Anterior cingulate cortex (tissue), 58 donors: ENCODE measurements at places on chromosomes 11 and 22.

DNA sequence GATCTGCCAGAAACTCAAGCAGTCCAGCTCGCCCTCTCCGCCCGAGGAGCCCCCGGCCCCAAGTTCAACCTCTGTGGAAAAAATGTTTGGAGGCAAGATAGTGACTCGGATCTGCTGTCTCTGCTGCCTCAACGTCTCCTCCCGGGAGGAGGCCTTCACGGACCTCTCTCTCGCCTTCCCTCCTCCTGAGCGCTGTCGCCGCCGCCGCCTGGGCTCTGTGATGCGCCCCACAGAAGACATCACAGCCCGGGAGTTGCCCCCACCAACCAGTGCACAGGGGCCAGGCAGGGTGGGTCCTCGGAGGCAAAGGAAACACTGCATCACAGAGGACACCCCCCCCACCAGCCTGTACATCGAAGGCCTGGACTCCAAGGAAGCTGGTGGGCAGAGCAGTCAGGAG, 20.8 kb downstream of the USP35 start:
- no peak for DNase-seq

GRCh38 chr11:36417154-36417553, 92.9 kb downstream of the TRAF6 start:
- no peak for DNase-seq

DNA sequence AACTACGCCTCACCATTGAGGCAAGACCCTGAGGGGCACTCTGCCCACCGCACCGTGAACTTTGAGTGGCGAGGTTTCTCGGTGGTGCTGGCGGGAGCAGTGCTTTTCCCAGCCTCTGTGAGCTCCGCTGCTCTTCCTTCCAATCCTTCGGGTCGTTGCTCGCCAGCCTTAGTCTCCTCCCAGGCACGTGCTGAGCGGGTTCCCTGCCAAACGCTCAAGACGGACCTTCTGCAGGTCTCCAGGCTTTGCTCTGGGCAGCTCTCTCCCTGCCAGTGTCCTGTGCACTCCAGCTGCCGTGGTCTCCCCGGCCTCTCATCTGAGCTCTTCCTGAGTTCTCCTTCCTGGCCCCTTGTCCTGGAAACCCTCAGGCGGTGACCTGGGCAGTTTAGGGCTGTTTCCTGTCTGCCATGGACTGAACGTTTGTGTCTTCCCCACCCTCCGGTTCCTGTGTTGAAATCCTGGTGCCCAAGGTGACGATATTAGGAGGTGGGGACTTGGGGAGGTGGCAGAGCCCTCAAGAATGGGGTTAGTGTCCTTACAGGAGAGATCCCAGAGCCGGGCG, 11.2 kb upstream of the MUC6 start:
- no peak for DNase-seq

GRCh38 chr11:19344661-19345518, 104.1 kb upstream of the E2F8 start:
- peak; percentile 81 for DNase-seq

DNA sequence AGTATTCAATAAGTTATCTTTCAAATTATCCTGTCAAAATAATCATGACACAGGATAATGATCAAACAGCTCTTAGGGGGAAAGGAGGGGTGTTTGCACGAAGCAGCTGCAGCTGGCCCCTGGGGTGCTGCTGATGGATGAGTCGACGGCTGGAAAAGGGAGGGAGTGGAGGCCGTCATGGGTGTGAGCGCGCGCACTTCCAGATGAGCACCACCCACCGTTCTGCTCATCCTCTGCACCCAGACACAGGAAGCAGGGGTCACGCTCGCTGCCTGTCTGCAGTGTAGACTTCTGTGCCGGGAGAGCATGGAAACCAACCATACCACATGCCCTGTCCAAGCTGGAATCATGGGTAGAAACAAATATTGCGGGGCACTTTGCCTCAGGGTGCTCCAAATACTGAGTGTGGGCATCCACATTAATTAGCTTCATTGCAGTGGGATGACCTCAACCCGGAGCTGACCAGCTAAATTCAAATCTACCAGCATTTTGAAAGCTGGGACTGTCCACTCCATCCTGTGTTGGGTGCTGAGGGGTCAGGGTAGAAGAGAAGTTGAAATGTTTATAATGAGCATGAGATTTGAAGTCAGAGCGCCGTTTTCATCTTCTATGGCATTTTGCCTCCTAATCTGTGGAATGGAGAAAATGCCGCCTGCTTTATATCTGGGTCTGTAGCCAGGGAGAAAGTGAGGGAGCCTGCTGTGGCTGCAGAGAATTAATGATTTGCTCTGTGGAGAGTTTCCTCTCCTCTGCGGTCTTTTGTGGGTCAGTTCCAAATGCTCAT, 802.4 kb downstream of the TBC1D22A start:
- no peak for DNase-seq

GRCh38 chr11:116871248-116871647, 33.8 kb upstream of the APOA1 start:
- DNase-seq = no peak

- no peak for DNase-seq
Observed at GRCh38 chr22:38984224-38984623, 2.1 kb downstream of the APOBEC3B start.

DNA sequence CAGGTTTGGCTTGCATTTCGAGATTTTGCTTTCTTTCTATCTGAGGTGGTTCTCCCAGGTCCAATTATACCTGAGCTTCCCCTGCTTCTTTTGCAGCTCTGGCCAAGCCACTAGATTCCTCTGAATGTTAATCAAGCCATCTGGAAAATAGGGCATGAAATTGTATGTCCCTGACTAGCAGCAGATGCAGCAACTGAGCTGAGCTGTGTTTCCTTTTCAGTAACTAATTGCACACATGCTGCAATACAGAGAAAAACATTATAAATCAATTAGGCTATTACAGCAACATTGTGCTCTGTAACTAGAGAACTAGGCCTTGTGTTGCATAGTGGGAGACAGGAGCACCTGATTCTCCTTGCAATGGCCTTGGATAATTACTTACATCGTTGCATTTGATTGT, 408.3 kb downstream of the ETS1 start:
- DNase-seq = no peak

GRCh38 chr22:43262990-43263644, 76.2 kb upstream of the TTLL12 start:
- no peak for DNase-seq

- peak; percentile 45 for DNase-seq
Observed at GRCh38 chr11:118908901-118909618, 16.7 kb downstream of the BCL9L start.

GRCh38 chr11:91435694-91436395, 788.8 kb upstream of the FAT3 start:
- no peak for DNase-seq

- DNase-seq = no peak
Observed at GRCh38 chr11:13352711-13353110, 75.1 kb downstream of the BMAL1 start.

DNA sequence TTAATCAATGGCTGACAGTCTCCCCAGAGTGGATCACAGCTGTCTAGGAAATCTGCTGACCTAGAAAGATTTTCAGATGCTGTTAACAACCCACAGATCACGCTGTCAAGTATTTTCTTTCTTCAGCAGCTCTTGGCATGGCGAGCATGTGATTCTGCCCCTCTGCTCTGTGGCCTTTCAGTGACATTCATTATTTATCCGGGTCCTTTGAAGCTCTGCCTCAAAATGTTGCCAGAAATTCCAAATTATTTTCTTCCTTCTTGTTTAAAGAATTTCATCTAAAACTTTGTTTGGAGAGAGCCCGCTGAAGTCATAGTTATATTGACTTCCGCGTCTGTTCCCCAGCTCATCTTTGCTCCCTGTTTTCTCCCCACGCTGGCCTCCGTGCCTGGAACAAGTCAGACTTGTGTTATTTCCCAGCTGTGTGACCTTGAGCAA, 134.1 kb downstream of the COMMD9 start:
- DNase-seq = no peak

DNA sequence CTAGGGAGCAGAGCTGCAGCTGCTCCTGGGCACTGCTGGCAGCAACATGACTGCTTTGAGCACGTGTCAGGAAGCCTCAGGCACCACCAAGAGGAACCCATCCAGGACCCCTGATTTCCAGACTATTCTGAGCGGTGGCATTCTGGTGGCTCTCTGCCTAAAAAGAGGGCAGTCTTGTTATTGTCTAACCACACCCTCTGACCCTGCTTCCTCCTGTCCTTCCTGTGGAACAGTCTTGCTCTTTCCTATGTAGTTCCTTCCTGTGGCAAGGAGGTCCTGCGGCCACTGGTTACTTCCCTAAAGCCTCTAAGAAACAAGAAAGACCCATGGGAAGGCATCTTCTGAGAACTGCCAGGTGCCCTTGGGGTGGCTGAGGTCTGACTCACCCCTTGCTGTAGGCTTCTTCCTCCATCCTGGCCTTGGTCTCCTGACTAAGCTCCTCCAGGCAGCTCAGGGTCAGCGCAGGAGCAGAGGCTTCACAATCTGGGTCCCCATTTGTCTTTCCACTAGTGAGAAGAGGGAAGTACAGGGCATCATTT, 13.1 kb upstream of the LYVE1 start:
- no peak for DNase-seq

- no peak for DNase-seq
Observed at GRCh38 chr11:118265954-118266353, 1.9 kb upstream of the MPZL2 start.

- no peak for DNase-seq
Observed at GRCh38 chr11:76763573-76764346, 19.4 kb upstream of the TSKU start.

DNA sequence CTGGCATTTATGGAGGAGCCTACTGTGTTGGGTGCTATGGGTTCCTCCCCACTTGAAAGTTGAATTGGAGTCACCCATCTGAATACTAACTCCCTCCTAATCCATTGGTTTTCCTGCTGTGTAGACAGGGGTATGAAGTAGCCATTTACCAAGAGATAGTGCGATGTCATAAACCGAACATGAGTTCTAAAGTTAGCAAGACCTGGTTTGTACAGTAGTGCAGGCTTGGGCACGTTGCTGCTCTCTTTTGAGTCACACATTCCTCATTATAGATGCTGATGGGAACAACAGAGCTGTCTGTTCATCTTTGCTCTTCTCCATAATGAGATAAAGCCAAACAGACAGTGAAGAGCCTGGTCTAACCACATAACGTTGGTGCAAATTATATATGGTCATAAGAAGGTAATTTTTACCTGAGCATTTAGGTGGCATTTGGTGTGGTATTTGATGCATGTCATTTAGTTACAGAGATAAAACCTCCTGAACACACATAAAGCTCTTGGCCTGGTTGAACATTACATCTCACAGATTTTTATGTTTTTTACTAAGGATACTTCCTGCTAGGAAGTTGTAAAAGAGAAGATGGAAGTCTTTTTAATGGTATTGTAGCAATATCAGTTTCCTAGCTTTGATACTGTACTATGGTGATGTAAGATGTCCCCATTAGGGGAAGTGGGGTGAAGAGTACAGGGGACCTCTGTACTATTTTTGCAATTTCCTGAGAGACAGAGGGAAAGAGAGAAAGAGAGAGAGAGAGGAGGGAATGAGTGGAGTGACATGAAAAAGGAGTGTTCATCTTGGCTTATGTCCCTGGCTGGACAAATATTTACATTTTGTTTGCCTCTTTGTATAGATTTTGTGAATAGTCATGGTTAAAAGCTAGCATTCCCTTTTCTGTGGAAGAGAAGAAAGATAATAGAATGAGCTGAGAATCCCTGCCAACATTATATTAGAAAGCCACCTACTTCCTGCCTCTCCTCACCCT, 27.9 kb downstream of the GRAP2 start:
- DNase-seq = no peak

DNA sequence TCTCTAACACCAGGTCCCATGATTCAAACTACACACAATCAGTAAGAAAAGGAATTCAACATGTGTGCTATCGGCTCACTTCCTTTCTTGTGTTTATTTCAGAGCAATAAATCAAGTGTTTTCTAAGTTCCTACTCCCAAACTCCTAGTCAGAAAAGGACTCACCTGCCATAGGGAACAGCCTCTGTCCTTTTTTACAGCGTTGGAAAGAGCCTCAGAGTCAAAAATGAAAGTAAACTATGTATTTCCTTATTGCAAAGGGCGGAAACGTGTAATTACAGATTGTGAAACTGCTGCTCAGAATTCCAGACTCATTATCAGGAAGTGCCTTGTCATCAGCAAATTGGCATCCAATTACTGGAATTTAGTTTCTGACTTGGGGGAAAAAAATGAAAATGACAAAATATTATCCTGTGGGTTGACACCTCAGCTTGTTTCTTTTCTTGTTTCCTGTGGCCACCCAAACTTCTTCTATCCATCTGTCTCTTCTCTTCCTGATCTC, at the start of gene CASP4:
CASP4 (minus strand) TSS at position 220 of the 501 bp plus-strand sequence; CDS start at position 171, 49 bp downstream.
- no peak for DNase-seq

- DNase-seq = no peak
Observed at GRCh38 chr22:29734406-29734805, 14.6 kb downstream of the CABP7 start.

DNA sequence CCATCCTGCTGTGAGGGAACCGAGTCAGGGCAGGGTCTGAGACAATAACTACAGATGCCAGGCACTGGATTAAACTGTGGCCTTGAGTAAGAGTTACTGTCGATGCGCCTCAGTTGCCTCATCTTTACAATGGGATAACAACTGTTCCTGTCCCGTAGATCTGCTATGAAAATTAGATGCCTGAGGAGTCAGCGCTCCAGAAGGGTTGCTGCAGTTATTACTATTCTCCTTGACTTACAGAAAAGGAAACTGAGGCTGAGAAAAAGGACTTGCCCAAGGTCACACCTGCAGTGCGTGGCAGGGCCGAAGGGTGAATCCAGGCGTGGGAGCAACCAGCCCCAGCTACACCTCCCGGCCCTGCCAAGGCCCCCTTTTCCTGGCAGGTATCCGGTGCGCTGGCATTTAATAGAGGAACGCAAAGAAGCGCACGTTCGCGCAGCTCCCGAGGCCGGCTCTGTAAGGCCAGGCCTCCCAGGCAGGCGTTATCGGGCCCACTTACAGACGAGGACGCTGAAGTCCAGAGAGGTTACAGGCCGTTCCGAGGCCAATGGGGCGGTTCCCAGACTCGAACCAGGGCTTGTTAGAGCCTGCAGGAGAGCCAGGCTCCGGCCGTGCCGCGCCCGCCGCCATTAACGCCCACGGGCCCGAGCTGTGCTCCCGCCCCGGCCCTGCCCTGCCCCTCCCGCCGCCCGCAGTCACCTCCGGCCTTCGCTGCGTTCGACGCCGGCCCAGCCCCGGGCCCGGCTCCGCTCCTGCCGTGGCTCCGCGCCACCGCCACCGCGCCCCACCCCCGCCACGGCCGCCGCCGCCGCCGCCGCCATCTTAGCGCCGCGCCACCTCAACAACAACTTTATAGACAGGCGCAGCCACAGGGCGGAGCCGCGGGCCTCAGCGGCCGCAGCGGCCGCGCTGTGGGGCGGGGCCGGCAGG, at the start of gene C11orf68:
C11orf68 (minus strand) TSS at position 852 of the 930 bp plus-strand sequence; CDS start at position 821, 31 bp downstream.
- no peak for DNase-seq

GRCh38 chr11:33930317-33931021, 38.6 kb upstream of the LMO2 start:
- DNase-seq = no peak

GRCh38 chr11:58574881-58575280, 775 bp downstream of the LPXN start:
- DNase-seq = no peak

- no peak for DNase-seq
Observed at GRCh38 chr11:64885367-64886286, 7.2 kb upstream of the EHD1 start.
